ENCODE measurements at places on chromosomes 12 and 14.

- H3K4me1 ChIP-seq = no peaks in the 10 kb centered on the region
These were observed 146.8 kb upstream of the RASSF8 start for GRCh38 chr12:25811656-25812126.

DNA sequence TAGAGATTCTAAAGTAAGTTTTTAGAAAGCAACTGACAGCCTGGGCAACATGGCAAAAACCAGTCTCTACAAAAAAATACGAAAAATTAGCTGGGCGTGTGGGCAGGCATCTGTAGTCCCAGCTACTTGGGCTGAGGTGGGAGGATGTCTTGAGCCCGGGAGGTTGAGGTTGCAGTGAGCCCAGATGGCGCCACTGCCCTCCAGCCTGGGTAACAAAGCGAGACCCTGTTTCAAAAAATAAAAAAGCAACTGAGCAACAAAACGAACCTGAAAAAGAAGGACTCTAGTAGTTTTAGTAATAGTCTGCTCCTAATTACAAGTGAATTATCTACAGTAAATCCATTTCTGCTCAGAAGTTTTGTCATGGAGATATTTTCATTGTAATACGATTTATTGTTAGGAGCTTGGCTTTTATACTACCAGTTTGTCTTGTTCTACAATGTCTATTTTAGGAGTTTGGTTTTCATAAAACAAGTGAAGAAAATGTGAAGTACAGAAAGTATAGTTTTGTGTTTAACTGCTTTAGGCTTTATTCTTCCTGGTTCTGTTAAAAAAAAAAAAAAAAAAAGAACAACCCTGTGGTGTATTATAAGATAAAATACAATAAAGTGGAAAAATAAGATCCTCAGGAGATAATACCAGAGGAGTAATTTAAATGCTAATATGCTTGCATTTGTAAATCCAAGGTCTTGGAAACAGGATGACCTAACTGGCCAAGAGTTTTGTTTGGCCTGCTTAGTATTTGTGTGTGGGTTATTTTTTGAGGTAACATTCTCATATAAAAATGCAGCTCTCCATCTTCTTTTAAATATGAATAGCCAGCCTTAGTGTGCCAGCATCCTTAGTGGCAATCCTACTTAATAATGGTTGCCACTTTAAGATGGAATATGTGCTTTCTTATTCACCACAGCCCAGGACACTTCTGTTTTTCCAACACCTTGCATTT is 2.8 kb downstream of the TMX1 start:
- H3K4me3 ChIP-seq = no peak overlapping the region
- H3K4me1 ChIP-seq = peaks cover 19% of the 10 kb centered on the region
- no peak for DNase-seq

GRCh38 chr12:44017216-44017615 is 181.3 kb downstream of the TMEM117 start:
- DNase-seq = no peak
- H3K4me3 ChIP-seq = no peak overlapping the region
- H3K27me3 ChIP-seq = no peaks in the 10 kb centered on the region
- no peak overlapping the region for H3K27ac ChIP-seq
- no peaks in the 10 kb centered on the region for H3K4me1 ChIP-seq

DNA sequence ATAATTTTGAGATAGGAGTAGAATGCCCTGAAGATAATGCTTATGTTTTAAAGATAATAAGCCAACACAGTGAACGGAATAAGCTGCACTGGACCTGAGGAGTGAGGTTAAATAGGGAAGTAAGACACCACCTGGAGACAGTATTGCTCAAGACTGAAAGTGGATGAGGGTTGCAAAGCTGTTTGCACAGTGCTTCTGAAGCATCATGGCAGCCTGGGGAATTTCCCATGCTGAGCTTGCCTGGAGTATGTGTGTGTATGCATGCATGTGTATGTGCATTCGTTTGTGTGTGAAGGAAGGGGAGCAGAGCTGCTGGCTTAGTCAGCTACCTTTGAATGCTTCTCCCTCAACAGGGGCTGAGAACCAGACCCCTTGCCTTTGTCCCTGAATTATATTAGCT is 35.8 kb downstream of the BHLHE41 start:
- no peaks in the 10 kb centered on the region for H3K36me3 ChIP-seq
- no peak overlapping the region for H3K27ac ChIP-seq
- H3K4me3 ChIP-seq = no peak overlapping the region
- H3K27me3 ChIP-seq = no peaks in the 10 kb centered on the region
- no peaks in the 10 kb centered on the region for H3K4me1 ChIP-seq
- no peak for DNase-seq

- H3K27me3 ChIP-seq = no peaks in the 10 kb centered on the region
- no peak overlapping the region for H3K4me3 ChIP-seq
- H3K4me1 ChIP-seq = peaks cover 61% of the 10 kb centered on the region
- no peak for DNase-seq
- H3K27ac ChIP-seq = peak overlapping the region; percentile 60
- H3K36me3 ChIP-seq = no peaks in the 10 kb centered on the region
These were observed 3.8 kb downstream of the PTPN11 start for GRCh38 chr12:112422531-112422930.

DNA sequence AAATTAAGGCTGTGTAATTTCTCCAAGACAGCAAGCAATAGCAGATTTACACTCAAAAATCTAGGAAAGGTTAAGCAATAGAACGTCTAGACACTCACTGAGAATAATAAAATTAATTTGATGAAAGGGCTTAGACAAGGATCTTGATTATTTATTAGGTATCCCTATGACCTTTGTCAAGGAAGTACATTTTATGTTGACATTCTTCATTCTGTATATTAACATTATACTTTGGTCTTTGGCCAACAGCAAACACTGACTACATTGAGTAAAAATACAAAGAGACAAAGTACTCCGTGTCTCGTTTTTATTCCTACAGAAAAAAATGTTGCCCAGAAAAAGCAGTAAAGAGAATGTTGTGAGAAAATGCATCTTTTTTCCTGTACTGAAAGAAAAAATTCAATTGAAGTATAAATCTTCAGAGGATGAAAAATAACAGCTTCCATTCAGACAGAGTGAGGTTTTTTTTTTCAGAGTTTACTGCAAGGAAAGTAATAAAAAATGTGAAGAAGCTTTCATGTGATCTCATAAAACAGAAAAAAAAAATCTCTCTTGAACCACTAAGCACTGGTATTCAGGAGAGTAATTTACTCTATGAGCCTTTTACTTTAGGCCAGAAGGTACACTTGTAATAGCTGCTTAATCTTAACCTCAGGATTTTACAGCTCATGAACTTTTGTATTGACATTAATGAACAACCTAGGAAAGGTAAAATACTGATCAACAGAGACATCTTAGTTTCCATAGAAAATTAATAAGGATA is 605.0 kb downstream of the FSCB start:
- no peaks in the 10 kb centered on the region for H3K4me1 ChIP-seq
- no peak for DNase-seq
- no peak overlapping the region for H3K27ac ChIP-seq

GRCh38 chr12:46391630-46392029 is 19.1 kb upstream of the SLC38A2 start:
- H3K27me3 ChIP-seq = no peaks in the 10 kb centered on the region
- no peak overlapping the region for H3K27ac ChIP-seq
- DNase-seq = no peak
- no peaks in the 10 kb centered on the region for H3K36me3 ChIP-seq
- peaks cover 44% of the 10 kb centered on the region for H3K4me1 ChIP-seq

DNA sequence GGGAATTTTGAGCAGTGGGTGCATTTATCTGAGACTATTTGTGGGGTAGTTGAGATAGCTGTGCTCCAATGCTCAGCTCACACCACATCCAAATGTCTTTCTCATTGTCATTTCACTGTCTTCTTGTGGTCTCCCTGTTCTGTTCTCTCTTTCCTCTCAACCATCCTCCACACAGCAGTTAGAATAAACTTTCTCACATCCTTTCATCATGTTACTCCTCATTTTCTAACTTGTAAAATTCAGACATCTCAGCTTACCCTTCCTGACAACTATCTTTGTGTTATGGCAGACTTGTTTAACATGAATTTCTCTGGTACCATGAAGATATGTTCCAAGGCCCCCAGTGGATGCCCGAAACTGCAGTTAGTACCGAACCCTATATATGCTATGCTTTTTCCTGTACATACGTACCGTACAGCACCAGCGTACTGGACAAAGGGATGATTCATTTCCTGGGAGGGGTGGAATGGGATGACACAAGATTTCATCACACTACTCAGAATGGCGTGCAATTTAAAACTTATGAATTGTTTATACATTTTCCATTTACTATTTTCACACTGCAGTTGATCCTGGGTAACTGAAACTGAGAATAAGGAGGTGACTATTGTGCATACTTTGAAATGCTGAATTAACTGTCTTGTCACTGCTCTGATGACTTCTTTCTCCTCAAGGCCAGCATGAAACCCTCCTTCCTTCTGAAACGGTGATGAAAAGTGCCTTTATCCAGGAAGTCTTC is 177.1 kb upstream of the SLC38A2 start:
- H3K4me1 ChIP-seq = peaks cover 35% of the 10 kb centered on the region
- H3K36me3 ChIP-seq = no peaks in the 10 kb centered on the region
- H3K27me3 ChIP-seq = no peaks in the 10 kb centered on the region

- DNase-seq = no peak
- no peaks in the 10 kb centered on the region for H3K27me3 ChIP-seq
- H3K4me3 ChIP-seq = no peak overlapping the region
- no peaks in the 10 kb centered on the region for H3K36me3 ChIP-seq
These were observed 7.5 kb downstream of the ZNF385A start for GRCh38 chr12:54377007-54377406.

DNA sequence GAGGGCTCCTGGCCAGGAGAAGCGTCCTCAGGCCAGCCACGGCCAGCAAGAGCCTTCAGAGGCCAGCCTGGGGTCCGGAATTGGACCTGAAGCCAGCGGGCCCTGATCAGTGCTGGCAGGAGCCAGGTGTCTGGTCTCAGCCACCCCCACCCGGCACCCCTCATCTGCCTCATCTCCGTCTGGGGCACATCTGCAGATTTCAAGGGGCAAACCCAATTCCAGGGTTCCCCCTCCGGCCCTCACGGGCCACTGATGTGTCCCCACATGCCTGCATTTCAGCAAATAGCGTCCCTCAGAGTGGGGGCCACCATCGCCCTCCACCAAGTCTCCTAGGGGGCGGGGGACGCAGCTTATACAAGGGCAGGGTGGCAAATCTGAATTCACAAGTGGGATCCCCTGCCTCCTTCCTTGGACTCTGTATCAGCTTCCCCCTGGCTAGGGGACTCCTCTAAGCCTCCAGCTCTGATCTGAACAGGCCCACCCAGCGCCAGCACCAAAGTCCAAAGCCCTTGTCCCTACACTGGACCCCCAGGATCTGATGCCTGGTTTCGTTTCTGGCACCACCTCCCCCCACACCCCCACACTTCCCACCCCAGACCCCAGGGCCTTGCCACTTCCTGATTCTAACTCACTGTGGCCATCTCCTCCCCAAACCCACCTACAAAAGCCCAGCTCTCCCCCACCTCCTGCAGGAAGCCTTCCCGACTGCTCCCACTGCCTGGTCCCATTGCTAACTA is 10.1 kb downstream of the TMEM179 start:
- H3K4me1 ChIP-seq = peaks cover 3% of the 10 kb centered on the region
- H3K27me3 ChIP-seq = no peaks in the 10 kb centered on the region
- H3K36me3 ChIP-seq = no peaks in the 10 kb centered on the region

GRCh38 chr12:1777798-1778197 is 42.6 kb upstream of the LRTM2 start:
- H3K27me3 ChIP-seq = no peaks in the 10 kb centered on the region
- H3K36me3 ChIP-seq = peaks cover 9% of the 10 kb centered on the region
- H3K27ac ChIP-seq = no peak overlapping the region
- H3K4me1 ChIP-seq = peaks cover 13% of the 10 kb centered on the region

GRCh38 chr14:51430633-51431032 is 190.6 kb downstream of the TMX1 start:
- H3K27me3 ChIP-seq = no peaks in the 10 kb centered on the region
- no peak overlapping the region for H3K4me3 ChIP-seq
- no peak overlapping the region for H3K27ac ChIP-seq
- H3K36me3 ChIP-seq = no peaks in the 10 kb centered on the region
- peaks cover 10% of the 10 kb centered on the region for H3K4me1 ChIP-seq
- DNase-seq = no peak

DNA sequence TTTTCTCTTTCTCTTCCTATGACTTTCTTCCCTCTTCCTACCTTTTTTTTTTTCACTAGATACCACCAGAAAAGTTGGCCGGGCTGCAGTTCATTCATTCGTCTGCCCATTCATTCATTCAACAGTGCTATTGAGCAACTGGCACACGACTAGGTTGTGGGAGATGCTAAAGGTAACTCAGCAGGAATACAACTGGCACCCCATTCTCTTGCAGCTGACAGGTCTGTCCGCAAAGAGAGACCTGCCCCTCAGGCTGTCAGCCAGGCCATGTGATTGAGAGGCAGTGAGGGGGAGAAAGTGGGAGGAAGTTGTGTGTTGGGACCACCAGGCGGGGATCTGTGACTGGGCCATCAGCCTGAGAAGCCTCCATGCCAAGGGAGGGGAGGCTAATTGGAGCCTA is 105.2 kb downstream of the TSPAN9 start:
- no peak overlapping the region for H3K27ac ChIP-seq
- no peak for DNase-seq
- no peak overlapping the region for H3K4me3 ChIP-seq
- no peaks in the 10 kb centered on the region for H3K36me3 ChIP-seq

- no peak overlapping the region for H3K4me3 ChIP-seq
- no peak for DNase-seq
- no peaks in the 10 kb centered on the region for H3K36me3 ChIP-seq
- no peaks in the 10 kb centered on the region for H3K4me1 ChIP-seq
These were observed 711.1 kb upstream of the SEL1L start for GRCh38 chr14:82244791-82245190.

GRCh38 chr14:61281186-61281947 is at the start of gene TMEM30B:
TSS of gene TMEM30B (minus strand) at chr14:61281338. CDS start at chr14:61281147, 191 bp downstream.
- no peaks in the 10 kb centered on the region for H3K36me3 ChIP-seq
- peaks cover 14% of the 10 kb centered on the region for H3K4me1 ChIP-seq
- H3K4me3 ChIP-seq = peak within 1 kb of the TSS; percentile 70
- peak within 1 kb of the TSS; percentile 96 for H3K27ac ChIP-seq
- no peaks in the 10 kb centered on the region for H3K27me3 ChIP-seq

- no peaks in the 10 kb centered on the region for H3K4me1 ChIP-seq
- H3K36me3 ChIP-seq = no peaks in the 10 kb centered on the region
- H3K4me3 ChIP-seq = no peak overlapping the region
- no peaks in the 10 kb centered on the region for H3K27me3 ChIP-seq
- H3K27ac ChIP-seq = no peak overlapping the region
- DNase-seq = no peak
These were observed 1045.2 kb downstream of the FLRT2 start for GRCh38 chr14:86575141-86575540.

DNA sequence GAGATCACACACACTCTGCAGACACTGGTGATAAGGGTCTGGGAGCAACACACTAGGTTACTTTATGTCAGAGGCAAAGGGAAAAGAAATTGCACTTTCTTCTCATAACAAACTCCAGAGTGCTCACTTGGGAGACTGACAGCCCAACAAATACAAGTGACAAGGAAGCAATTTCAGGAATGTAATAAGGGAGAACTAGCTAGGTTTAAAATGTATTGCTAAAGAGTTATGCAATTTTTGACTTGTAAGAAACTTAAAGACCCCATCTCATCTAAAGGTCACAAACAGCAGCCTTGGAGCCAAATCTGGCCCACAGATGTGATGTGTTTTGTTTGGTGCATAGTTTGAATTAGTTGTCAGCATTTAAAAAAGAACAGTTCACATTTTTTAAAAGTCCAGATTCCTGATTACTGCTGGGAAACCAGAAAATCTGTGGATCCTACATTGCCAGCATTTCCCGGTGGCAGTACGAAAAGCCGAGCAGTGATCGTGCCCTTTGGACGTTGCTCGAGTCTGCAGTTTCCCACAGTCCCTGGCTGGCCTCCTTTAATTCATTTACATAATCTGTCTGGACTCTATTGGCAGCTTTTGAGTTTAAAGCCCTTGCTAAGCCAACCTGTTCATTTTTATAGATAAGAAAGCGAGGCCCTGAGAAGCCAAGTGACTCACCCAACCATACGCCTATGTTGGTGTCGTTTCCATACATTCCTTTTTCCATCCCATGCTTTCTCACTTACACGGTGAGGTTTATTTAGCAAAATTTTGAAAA is 42.0 kb upstream of the ETV6 start:
- H3K4me1 ChIP-seq = no peaks in the 10 kb centered on the region
- H3K4me3 ChIP-seq = no peak overlapping the region
- no peaks in the 10 kb centered on the region for H3K27me3 ChIP-seq
- H3K27ac ChIP-seq = no peak overlapping the region
